ENCODE measurements at places on chromosomes 6 and 20.
A peak's percentile ranks its signal among the peaks of the same experiment; 100 is the strongest.

- DNase-seq, result peak; percentile 36
Measured at GRCh38 chr6:156777577-156778453, 637 bp downstream of the ARID1B start.

DNA sequence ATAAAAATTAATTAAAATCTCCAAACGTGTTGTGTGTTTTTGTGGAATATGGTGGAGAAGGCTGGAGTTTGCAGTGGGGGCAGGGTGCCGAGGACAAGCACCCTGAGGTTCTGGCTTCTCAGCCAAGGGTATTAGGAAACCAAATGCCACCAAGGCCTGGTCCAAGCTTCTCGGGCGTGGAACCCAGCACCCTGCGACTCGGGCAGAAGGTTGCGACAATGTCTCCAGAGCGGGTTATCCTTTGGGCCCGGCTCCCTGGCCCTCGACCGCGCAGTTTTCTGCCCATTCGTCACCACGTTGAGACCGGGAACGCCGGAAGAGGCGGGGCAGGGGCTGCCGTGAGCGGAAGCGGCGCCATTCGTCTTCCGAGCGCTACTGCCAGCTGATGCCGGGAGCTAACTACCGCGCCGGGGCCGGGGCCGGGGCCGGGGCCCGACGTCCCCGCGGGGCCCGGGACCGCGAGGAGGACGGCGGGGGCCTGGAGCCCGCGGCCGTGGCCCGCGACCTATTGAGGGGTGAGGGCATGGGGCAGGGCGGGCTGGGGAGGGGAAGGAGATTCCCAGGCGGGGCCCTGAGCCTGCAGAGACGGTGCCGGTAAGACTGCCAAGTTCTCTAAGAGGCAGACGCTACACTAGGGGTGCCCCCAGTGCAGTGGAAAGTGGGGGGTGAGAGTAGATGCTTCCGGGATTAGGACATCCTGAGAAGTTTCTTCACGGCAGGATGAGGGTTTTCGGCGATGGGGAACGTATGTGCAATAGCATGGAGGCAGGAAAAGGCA, at the start of gene RRP36:
TSS of gene RRP36 (plus strand) at position 354 of the 778 bp plus-strand sequence. CDS start at position 386, 32 bp downstream.
- peak; percentile 84 for DNase-seq

DNA sequence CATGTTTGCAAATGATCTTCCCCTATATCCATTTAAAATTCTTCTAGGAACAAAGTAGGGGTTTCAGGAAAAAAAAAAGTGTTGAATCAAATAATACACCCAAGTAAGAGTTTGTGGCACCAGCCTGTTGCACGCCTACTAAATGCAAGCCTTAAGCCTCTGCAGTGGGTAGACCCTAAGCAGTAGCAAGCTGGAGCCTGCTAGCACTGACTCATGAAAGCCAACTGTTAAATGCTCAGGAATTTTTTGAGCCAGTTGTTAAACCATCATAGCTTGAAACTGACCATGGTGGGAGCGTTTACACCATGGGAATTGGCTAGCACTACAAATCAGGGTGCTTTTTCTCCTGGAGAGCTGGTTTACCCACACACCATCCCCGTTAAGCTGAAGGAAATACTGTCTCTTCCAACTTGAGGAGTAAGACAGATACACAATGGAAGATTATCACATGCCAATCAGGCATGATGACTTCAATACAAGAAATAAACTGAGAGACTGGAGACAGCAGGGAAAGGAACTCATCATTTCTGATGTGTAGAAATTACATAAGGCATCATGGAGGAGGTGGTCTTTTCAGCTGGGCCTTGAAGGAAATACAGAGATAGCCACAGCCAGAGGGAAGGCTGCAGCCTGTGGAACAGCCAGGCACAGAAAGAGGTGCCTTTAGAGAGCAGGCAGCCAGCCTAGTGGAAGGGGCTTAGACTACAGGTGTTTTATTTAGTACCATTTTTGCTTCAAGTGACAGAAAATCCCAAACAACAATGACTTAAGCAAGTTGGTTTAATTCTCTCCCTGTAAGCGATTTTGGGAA, 110.8 kb downstream of the SNX5 start:
- no peak for DNase-seq

- no peak for DNase-seq
Measured at GRCh38 chr6:110419028-110419739, 3.8 kb upstream of the DDO start.

DNA sequence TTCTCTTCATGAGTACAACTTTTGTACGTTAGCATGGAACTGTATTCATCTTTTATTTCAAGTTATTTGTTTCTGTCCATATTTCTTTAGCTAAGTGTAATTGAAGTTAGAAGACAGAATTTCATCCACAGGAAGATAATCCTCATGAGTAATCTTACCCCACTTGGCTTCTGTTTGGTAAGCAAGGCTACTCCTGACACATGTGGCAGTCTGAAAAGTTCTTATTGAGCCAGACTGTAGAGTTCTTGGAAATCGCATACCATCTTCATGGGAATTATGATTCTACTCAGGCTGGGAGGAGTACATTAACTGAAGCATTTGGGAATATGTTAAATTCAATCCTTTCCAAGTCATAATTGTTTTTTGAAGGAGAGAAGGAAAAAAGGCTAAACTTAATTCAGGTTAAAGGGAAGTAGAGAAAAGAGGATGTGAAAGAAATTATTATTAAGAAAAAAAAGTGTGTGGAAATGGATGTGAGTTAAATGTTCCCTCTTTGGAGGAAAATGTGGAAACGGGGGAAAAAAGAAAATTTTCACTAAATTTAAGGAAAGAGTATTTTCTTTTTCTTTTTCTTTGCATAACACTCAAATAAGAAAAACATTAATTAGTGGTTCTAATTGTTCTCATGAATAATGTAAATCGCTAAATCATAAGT, 41.5 kb upstream of the TENT5A start:
- no peak for DNase-seq

- DNase-seq, result no peak
Measured at GRCh38 chr6:168534265-168534664, 93.3 kb downstream of the SMOC2 start.

GRCh38 chr6:81806793-81807565, 54.5 kb upstream of the TENT5A start:
- DNase-seq, result no peak

DNA sequence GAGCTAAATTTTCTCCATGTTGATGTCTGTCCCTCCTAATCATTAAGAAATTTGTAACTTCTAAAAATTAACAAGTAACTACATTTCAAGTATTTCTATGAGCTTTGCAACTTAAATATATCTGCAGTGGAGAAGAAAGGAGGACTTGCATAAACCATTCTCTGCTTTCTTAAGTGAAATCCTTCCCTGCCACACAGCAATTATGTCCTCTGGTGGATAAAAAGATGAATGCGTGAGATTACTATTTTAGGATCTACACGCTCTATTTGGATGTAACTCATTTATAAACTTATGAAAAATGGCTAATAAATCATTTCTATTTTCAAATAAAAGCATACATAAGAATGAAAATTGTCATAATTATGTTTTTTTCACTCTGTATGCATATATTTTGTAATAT, 338.0 kb upstream of the PTCHD4 start:
- no peak for DNase-seq

DNA sequence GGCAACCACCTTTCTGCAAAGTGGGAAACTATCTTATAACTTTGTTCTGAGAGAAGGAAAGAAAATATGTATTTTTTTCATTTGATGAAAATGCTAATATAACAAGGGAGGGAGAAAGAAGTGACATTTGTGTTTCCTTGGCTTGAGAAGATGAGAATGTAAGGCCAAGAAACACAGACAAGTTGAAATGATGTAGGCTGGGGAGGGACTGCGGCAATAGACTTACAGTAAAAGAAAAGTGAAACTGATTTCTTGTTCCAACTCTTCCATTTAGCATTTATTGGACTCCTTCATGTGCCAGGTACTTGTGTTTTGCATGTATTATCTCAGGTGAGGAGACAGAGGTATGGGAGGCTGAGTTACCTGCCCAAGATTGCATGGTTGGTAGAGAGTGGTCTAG, 130.9 kb downstream of the CARMIL1 start:
- no peak for DNase-seq

GRCh38 chr6:121498481-121499276, 63.2 kb downstream of the GJA1 start:
- no peak for DNase-seq

DNA sequence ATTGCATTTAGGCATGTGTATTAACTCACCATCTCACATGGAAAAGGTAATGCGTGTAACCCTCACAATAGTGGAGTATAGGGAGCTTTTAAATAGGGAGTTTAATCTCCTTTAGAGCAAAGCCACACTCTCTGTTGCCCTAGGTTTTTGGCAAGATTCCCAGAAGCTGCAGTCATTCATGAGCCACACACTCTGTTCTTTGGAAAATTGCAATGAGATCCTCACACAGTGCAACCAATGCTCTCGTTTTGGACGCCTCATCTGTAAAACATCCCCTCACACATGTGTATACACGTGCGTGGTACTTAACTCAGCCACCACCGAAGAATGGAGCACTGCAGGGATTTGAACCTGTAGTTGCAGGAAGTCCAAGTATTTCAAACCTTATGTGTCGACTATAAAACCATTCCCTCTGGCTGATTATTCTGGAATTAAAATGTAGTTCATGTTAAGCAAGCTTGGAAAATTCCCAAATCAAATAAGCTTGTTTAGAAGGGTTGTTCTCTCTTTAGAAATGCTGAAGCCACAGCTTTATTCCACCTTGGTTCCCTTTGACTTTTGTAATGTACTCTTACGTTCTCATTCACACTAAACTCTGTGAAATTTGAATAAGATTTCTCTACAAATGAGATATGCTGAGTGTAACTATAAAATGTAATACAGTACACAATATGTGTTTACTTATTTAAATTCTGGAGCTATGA, 489.8 kb upstream of the MANEA start:
- peak; percentile 72 for DNase-seq

- DNase-seq, result no peak
Measured at GRCh38 chr6:23696992-23697391, 429.0 kb upstream of the NRSN1 start.

DNA sequence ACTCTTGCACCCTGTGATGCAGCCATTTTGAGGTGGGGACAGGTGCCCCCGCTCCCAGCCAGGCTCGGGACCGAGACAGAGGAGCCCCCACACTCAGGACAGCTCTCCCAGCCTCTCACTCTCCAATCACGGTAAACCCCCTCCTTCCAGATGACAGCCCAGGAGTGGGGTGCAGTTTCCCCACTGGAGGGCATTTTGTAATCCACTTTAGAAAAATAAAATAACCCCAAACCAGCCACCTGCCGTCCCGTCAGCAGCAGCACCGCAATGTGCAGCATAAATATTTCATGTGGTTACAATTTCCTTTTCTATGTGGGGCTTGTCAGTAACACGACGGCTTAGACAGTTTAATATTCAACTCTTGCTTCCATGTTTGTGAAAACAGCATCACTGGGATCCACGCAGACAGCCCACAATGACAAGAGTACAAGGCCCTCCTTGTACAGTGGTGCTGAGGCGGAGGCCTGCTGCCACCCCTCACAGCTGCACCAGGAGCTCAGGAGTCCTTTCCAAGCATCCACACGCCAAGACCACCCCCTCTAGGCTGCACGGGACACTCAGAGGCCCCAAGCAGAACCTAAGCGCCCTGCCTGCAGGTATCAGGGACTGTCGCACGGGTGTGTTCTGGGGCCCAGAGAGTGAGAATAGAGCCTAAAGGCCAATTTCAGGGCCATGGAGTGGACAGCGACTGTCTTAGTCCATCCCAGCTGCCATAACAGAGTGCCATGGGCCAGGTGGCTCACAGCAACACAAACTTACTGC, 116.7 kb downstream of the JPH2 start:
- DNase-seq, result no peak

DNA sequence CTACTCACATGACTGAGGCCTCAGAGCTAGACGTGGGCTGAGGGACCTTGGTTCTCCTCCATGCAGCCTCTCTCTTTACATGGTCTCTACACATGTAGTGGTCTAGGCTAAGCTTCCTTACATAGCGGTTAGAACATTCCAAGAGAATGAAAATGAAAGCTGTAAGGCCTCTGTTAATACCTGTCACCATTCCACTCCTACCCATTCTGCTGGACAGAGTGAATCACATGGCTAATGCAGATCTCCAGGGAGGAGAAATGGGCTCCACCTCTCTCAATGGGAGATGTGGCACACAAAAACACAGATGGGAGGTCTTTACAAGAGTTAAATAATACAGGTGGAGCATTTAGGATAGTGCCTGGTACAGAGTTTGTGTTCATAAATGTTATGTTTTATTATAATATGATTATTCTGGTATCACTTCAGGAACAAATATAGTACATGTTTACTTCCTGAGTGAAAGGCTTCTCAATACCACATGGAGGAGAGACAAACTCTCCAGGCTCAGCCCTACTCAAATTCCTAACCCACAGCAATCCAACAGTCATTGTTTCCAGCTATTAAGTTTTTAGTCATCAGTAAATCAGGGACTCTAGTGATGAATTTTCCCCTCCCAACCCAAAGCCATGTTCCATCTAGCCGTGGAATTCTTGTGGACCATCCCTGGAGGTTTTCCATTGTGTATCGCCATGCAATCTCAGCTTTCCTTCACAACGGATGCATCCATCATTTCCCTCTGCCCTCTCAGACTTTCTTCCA, 57.9 kb downstream of the ISM1 start:
- DNase-seq, result no peak

- DNase-seq, result no peak
Measured at GRCh38 chr6:23388086-23388783, 737.8 kb upstream of the NRSN1 start.

Data from G401 (cell line).